ENCODE measurements at places on chromosomes 6 and 20. TPM values are rescaled to one million over a fixed set of nuclear protein-coding genes. Genes with fewer than 3 reads are reported as not detected.

The ARID1B gene
- 16.0 TPM for total RNA-seq

The CENPW gene
- 42.8 TPM for total RNA-seq

The RAET1L gene
- total RNA-seq: 0.35 TPM

The ZSCAN12 gene
- total RNA-seq: 1.8 TPM

The DDX27 gene
- total RNA-seq: 58.8 TPM

The SEMG1 gene
- not detected for total RNA-seq

The PHACTR3 gene
- 0.23 TPM for total RNA-seq

The HCRTR2 gene
- not detected for total RNA-seq

The SALL4 gene
- 1.6 TPM for total RNA-seq

The BHLHE23 gene
- not detected for total RNA-seq

The SYTL3 gene
- total RNA-seq: 1.5 TPM

The TDRD6 gene
- not detected for total RNA-seq

The MEI4 gene
- total RNA-seq: not detected

The TMEM170B gene
- total RNA-seq: 0.67 TPM

The CTSZ gene
- total RNA-seq: 183 TPM

The ULBP2 gene
- total RNA-seq: 2.9 TPM

The TMEM244 gene
- not detected for total RNA-seq

The CDK19 gene
- total RNA-seq: 5.1 TPM

The FAXC gene
- 5.9 TPM for total RNA-seq

The VGLL2 gene
- not detected for total RNA-seq

The GLO1 gene
- total RNA-seq: 90.8 TPM

The APCDD1L gene
- 0.07 TPM for total RNA-seq

The OLIG3 gene
- not detected for total RNA-seq

The ABHD16A gene
- 19.3 TPM for total RNA-seq

The LZTS3 gene
- 5.3 TPM for total RNA-seq

The COL9A1 gene
- not detected for total RNA-seq

The TOX2 gene
- total RNA-seq: 13.8 TPM

The PI3 gene
- 2.2 TPM for total RNA-seq
